ENCODE measurements at places on chromosomes 3 and 15.

GRCh38 chr3:35965908-35966307 lies 326.6 kb downstream of the ARPP21 start:
- DNase-seq, result no peak

DNA sequence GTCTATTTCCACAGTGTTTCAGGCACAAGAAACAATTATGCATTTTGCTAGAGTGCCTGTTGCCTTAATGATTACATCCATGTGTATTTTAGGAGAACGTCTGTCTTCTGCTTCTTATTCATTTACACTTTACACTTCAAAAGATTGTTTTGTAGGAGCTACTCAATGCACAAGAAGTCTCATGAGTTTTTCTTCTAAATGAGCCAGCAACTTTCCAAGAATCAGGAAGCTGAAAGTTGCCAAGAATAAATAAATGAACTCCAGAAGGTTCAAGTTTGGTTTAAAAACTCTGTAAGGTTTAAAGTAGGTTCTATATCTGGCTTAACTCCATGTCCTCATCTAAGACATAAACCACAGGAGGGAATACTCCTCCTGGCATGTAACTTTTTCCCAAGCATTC lies 103.8 kb upstream of the ADPGK start:
- DNase-seq, result no peak

DNA sequence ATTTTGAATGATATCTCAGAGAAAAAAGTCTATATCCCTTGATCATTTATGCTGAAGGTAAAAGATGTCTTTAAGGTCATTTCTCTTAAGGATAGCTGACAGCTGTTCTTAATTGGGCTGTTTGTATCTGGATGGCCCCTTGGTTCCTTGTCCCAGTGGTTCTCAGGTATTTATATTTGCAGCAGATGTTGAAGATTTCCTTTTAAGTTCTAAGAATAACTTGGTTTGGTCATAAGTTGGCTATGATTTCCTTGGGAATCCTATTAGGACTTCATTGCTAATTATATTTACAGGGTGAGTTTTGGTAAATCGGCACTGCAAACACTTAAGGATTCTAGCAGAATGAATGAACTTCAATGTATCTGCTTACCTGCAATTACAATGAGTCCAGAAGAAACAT lies 460.4 kb upstream of the SGO1 start:
- no peak for DNase-seq

DNA sequence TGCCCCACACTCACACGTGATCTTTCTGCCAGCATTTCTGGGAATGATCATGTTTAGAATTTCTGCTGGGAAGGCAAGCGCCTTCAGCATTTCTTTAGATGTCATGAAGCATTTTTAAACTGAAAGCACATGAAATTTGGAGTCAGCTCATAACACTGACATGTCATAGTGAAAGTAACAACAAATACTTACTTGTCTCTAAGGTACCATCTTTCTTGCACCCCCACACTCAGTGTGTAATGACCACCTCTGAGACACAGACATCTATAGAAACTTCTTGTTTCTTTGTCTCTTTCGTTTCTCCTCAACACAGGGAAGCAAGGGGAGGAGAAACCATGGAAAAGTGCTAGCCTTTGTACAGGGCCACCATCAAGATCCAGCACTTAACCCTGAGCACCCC lies 171.7 kb downstream of the RORA start:
- no peak for DNase-seq

GRCh38 chr3:151382671-151383070 lies 1.9 kb downstream of the P2RY12 start:
- no peak for DNase-seq

GRCh38 chr15:57259568-57260040 lies 116.7 kb upstream of the CGNL1 start:
- DNase-seq, result peak; percentile 30

DNA sequence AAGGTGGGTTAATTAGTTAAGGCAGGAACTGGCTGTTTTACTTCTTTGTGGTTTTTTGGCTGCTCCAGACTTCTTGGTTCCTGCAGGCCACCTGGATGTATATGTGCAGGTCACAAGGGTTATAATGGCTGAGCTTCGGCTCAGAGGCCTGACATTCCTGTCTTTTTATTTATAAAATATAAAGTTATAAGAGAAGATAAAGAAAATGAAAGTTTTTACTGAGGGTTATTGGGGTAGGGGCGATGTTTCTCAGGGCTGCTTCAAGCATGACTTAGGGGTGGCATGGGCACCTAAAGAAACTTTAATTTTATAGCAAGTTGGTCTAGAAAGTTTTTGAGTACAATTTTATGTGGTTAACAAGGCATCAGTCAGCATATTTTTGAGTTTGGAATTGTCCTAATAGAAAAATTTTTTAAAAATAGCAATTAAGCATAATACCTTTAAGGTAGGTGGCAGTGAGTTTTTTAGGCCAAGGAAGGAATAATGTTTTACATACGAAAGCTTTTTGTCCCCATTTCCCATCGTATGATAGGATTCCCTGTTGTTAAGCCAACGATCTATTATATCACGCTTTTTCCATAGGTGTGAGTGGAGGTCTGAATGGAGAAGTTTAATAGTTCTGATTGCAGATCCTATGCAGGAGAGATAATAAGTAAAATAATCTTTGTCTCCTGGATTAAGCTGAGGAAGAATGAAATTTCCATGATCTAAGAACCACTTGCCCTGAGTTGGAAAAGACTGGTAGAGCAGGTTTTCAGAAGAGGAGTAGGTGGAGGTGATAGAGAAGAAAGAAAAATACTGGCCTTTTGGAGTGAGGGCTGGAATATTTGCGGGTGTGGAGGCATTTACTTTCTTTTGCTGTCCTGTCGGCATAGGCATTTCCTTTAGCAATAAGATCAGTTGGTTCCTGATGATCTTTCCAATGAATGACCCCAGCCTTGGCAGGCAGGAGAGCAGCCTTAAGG lies 10.1 kb downstream of the STRIT1 start:
- DNase-seq, result no peak

DNA sequence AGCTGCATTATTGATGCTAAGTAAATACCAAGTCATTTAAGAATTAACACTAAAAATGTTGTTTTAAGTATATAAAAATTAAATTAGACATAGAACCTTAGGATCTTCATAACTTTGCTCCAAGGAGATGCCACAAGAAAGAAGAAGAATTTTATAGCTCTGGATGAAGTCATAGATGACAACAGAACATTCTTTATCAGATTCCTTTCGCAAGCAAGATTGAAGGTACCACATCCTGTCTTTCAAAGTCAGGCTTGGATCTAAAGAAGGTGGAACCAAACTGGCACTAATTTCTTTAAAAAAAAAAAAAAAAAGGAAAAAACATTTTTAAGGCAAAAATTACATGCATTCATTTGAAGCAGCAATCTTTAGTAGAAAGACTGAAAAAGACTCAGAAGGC lies 62.5 kb downstream of the POLQ start:
- DNase-seq, result no peak

GRCh38 chr15:97461226-97461625 lies 499.3 kb upstream of the ARRDC4 start:
- no peak for DNase-seq

GRCh38 chr3:184582646-184583577 lies 21.3 kb downstream of the EPHB3 start:
- no peak for DNase-seq

- no peak for DNase-seq
Observed at GRCh38 chr3:192275741-192276355, 451.5 kb downstream of the FGF12 start.

GRCh38 chr3:134149286-134149685 lies 101.4 kb downstream of the RYK start:
- no peak for DNase-seq

DNA sequence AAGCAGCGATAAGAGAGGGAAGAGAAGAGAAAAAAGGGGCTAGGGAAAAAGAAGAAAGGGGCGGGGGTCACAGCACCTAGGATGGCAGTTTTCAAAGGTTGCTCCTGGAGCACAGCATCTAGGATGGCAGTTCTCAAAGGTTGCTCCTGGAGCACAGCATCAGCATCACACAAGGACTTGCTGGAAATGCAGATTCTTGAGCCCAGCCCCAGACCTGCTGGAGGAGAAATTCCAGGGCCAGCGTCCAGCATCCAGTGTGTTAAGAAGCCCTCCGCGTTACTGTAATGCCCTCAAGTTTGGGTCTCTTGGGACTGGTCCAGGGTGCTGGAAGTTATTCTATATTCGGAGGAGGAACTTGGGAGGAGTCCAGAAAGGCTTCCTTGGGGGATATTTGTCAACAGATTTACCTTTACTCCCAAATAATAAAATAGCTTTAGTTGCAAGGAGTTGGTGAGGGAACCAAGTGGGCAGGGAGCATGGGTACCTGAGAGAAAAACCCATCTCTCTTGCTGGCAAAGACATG lies 519.4 kb downstream of the SHQ1 start:
- DNase-seq, result no peak

DNA sequence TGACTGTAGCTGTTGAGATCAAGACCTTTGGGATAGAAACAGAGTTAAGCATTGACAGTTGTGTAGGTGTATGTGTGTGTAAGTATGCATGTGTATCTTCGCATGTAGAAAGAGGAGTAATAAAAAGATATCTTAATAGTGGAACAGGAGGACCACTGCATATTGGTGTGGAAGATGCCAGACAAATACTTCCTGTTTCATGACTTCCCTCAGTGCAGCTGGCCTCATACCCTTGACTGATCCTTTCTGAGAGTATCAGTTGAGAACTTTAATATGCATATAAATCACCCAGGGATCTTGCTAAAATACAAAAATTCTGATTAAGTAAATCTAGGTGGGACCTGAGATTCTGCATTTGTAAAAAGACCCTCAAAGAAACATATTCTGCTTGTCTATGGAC lies 8.5 kb upstream of the ZBED2 start:
- DNase-seq, result no peak

DNA sequence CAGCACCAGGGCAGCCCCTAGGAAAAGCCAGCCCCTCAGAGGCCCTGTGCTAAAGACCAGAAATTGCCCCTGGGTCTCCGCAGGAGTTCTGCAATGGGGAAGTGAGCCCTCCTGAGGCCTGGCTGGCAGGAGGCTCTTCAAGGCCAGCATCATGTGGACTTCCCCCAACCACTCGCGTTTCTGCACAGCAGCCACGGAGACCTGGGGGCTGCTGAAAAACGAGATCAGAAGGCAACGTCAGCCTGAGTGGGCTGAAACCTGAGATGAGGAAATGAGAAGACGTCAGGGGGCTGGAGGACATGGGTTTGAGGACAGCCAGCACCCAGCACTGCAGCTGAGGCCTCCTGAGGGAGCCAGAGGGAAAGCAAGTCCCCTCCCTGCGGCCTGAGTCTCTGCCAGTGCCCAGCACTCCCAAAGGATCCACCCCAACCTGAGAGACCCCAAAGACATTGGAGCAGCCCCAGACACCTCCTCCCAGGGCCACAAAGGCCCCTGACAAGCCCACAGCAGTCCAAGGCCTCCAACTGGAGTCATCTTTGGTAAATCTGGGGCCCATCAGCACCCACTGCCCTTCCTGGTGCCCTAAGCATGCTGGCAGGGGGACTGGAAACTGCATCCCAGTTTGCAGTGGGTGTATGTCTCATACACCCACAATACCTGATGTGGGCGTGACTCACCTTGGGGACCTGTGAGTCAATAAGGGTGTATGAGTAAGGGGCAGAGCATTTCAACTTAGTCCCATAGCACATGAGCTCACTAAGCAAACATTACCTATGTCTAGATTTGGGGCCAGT lies 29.2 kb upstream of the CYP11A1 start:
- no peak for DNase-seq

- DNase-seq, result no peak
Observed at GRCh38 chr3:163914567-163914966, 1163.7 kb downstream of the SI start.

DNA sequence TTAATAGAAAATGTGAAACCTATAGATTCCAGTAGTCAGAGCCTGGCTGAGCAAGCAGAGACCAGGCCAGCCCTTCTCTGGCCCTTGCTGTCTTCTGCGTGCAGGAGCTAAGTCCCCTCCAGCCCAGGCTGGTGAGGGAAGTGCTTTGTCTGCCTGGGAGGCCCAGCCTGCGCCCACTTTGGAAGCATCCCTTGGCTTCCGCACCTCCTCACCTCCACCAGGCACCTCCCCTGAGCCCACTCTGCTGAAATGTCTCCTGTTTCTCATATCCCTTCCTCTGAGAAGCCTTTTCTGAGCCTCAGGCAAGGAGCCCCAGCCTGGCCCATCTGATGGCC lies 45.3 kb downstream of the ALDH1L1 start:
- no peak for DNase-seq
